ENCODE measurements at places on chromosomes 1 and 21.
A peak's percentile ranks its signal among the peaks of the same experiment; 100 is the strongest.

GRCh38 chr1:4485398-4485797, 169.0 kb upstream of the AJAP1 start:
- no peak for DNase-seq

GRCh38 chr1:174217787-174218574, 58.7 kb downstream of the RABGAP1L start:
- no peak for DNase-seq

- no peak for DNase-seq
These were observed 15.6 kb upstream of the FAAP20 start for GRCh38 chr1:2210084-2210653.

DNA sequence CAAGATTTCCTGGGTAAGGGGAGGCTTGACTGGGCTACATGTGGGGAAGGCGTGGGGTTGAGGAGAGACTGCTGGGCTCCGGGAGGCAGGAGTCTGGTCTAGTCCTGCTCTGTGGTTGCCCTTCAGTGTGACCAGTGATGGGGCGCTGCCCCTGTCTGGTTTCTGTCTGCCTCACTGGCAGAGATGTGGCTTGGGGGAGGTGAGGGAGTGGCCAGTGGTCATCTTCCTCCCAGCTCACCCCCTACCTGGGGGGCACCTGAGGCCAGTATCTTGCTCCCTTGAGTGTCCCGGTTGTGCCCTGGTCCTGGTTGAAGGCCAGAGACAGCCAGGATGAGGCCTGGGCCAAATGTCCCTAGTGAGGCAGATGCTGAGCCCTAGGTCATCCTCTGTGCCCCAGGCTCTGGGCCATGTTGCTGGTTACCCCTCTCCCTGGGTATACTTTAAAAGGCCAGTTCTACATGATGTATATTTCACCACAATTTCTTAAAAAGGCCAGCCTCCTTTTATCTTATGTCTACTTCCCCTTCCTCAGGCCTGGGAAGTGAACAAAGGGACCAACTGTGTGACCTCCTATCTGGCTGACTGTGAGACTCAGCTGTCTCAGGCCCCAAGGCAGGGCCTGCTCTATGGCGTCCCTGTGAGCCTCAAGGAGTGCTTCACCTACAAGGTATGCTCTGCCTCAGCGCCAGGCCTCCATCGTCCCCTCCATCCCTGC, 10.5 kb downstream of the FAAH start:
- no peak for DNase-seq

DNA sequence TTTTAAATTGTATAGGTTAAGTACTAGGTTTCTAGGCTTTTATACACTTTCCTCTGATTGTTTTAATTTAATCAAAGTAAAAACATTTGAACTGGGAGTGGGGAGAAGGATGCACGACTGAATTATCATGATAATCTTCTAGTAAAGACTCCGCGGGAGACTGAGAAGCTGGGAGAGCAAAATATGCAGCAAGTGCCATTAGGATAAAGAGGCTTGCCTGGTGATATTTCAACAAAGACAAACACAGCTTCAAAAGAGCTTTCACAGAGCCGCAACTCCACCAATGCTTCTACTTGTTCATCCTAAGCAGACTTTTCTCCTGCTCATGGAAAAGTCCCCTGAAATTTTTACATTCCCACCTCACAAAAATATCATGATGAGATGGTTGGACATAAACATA, 239.0 kb upstream of the PTBP2 start:
- DNase-seq, result no peak

DNA sequence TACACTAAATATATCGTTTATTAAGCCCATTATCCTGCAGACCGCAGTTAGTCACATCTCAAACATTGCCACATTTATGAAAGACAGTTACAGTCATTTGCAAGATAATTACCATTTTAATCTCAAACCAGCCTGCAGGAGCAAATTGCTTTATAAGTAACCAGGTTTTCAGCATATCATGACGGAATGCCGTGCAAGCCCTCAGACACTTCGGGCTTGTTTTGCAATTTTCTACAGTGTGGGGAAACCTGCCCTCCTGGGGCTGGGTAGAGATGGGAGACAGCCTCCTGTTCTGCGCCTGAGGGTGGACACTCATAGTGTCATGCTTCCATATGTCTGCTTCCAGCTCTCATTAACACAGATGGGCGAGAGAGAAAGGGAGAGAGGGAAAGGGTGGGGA, 563.9 kb downstream of the NPHP4 start:
- DNase-seq, result no peak

GRCh38 chr1:170415710-170416372, 116.1 kb upstream of the GORAB start:
- DNase-seq, result no peak

DNA sequence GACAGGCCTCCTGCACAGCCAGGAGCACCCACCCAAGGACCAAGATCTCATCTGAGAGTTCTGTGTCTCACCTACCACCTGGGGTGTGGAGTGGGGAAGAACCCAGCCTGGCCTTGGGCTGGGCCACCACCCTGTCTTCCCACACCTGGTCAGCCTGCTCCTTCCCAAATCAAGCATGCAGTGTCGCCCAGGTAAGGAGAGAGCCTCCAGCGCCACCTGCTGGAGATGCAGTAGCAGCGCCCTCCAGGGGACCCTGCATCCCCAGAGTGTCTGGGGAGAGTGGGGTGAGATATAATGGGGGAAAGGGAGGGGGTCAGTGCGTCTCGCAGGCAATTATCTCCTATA, 32.3 kb downstream of the KIAA2013 start:
- peak; percentile 67 for DNase-seq

- DNase-seq, result no peak
These were observed 173.7 kb downstream of the ZBTB18 start for GRCh38 chr1:244224487-244225430.

Data from activated T-cell treated with anti-CD3 and anti-CD28 coated beads for 4 hours (primary cell).